ENCODE measurements at places on chromosomes 2 and 18.

- no peak for DNase-seq
These were observed 678.1 kb upstream of the SLC8A1 start for GRCh38 chr2:41129988-41130387.

DNA sequence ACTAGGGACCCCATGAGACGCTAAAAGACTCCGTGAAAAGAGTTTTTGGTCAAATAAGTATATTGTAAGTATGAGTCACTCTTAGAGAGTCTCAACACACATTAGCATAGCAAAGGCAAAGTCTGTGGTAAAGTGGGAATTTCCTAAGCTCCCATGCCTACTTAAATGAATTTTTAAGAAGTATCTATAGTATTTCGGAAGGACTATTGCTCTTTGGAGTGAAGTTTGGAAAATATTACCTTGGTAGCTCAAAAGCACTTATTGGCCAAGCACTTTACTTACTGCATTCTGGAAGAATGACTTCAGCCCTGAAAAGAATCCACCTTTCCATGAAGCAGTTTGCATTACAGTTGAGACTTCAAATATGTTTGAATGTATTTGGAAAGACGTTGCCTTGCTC, 57.1 kb downstream of the CAVIN2 start:
- DNase-seq: no peak

GRCh38 chr2:220966636-220967035, 605.5 kb downstream of the EPHA4 start:
- no peak for DNase-seq

- peak; percentile 91 for DNase-seq
These were observed 22.8 kb upstream of the DGKD start for GRCh38 chr2:233331536-233331935.

DNA sequence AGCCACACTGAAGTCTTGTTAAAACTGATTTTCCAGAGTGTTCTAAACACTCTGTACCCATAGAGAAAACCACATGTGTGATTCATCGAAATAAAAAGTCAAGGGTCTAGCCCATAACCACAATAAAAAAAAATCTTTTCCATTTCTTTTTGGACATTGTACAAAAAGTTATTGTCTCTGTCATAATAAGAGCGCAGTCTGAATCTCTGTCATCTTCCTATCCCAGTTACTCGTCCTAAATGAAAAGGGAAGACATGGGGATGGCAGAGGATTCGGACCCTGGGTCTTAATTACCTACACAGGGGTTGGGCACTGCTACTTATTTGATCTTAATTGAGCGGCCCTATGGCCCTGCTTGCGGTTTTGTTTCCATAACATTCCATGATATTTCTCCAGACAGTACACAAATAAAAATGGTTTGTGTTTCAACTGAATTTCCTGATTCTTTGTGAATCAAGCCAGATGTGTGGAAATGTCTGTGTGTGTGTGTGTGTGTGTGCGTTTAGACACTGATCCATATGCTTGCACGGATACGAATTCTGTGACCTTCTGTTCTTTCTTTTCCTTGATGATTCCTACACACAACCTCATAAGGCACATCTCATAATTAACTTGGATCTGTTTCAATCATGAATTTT, 133.4 kb upstream of the SPATS2L start:
- DNase-seq: no peak

GRCh38 chr2:119005051-119005450, 63.1 kb downstream of the MARCO start:
- DNase-seq: no peak

DNA sequence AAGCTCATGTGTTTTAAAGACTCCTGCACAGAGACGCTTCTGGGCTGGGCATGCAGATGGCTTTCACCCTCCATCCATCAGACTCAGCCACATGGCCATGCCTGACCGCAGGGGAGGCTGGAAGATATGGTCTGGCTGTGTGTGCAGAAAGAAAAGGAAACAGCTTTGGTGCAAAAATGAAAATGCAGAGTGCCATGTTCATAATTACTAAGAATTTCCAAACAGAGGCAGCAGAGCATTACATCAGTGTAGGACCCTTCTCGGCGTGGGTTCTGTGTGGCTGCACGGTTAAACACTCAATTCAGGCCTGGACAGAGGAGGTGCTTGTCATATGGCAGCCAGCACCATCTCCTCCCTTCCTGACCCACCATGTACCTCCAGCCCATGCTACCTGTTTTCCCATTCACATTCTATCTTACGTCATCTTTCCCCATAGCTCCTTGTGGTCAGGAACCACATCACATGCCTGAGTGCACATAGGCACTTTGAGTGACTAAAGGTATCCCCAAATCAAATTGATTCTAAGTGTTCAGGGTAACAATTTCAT, 200.3 kb upstream of the ID2 start:
- no peak for DNase-seq

- DNase-seq: no peak
These were observed 40.5 kb downstream of the COLEC12 start for GRCh38 chr18:459814-460593.

DNA sequence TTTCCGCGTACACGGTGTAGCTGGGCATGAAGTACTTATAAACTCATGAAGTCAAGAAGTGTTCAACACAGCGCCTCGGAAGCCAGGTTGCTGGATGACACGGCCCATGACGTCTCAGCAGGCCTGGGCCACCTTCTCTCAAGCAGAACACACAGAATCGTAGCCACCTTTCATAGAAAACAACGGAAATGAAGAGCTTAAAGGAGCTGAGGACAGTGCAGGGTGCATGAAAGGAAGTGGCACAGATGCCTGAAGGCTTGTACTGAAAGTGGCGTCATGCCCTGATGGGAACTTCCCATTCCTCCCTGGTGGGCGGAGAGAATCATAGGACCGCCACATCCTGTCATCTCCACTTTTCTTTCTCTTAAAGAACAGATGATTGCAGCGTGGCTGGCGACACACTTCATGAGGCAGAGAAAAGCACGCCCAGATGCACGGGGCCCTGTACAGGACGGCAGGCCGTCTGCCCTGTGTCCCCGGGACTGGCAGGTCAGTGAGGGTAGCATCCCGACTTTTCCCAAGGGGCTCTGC, 31.1 kb downstream of the HDAC4 start:
- peak; percentile 85 for DNase-seq

DNA sequence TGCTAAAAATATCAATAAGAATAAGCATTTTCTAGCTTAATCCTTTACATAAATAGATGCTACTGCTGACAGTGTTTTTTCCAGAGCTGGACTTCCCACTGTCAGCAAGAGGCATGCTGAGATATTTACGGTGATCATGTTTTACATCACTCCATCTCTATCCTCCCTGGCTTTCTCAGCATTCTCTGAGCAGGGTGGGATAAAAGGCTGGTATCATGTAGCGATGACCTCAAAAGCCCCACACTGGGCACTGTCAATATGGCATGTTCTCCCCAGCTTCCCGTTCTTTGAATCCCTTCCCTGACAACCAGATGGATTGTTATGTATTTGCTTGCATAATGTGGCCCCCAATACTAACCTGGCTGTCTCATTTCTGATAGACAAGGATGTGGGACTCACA, 83.2 kb upstream of the EPHA4 start:
- DNase-seq: no peak

DNA sequence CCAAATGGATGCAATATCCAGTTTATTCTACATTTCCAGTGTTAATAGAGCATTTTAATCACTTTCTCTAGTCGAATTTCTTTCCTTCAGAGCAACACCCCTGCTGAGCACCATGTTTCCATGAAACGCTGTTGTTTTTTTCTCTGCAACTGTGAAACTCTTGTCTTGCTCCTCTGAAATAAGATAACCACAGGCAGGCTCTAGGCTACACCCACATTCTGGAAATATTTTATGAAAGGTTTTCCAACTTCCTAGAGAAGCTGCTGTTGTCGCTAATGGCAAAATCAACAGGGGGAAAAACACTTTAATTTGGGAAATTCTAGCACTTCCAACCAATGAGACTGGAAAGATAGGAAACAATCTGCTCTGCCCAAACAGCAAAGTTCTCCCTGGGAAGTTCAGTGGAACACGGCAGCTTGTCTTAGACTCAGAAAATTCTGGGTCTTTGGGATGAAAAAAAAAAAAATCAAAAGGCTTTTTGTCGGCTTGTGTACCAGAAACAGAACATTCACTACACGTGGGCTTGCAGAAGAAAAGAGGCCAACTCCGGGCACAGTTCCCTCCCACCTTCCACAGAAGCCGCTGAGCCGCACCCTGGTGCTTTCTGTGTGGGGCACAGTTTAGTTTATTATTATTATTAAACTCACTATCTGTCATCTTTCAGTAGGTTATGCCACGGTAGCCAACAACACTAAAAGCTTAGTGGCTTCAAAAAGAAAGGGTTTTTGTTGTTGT, 98.7 kb downstream of the MMADHC start:
- no peak for DNase-seq

DNA sequence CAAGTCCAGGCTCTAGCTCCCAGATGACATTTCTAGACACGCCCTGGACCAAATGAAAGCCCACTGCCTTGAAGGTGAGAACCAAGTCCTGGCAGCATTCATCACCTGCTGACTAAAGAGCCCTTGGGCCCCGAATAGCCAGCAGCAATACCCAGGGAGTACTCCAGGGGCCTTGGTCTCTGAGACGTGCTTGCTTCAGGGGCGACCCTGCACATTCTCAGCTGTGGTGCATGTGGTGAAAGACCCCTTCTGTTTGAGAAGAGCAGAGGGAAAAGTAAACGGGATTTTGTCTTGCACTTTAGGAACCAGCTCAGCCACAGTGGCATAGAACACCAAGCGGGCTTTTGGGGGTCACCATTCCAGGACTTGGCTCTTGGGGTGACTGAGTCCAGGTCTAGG, 260.5 kb upstream of the MYT1L start:
- no peak for DNase-seq

GRCh38 chr18:75544051-75544481, 116.6 kb upstream of the SMIM21 start:
- no peak for DNase-seq

DNA sequence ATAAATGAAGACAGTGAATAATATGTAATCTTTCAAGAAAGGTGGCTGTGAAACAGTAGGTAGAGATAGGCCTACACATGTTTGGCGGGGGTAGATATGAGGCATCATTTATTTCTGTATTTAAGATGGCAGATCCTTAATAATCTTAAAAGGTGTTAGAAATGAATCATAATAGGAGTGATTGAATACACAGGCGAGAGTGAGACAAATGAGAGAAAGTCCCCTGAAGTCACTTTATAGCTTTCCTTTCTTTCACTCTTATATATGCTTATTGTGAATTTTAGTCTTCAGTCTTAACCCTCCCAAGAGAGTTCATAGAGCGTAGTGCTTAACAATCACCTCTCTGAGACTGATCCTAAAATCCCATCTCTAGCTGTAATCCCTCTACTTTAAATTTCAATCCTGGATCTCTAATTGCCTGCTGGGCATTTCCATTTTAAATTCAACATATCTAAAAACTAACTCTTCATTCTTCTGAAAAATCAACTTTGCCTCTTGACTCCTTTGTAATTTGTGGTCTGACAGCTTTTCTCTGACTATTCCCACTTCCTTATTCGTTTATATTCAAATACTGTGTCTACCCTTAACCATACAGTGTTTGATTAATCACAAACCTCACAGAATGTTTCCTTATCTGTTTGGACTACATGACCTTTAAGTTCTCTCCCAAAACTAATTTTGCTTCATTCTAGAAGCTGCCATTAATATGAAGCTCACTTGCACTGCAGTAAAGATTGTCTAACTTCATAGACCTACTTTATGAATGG, 463.7 kb upstream of the FSIP2 start:
- no peak for DNase-seq

- DNase-seq: no peak
These were observed 9.1 kb downstream of the WIPF1 start for GRCh38 chr2:174588463-174588862.

GRCh38 chr2:225534697-225535096, 135.2 kb downstream of the NYAP2 start:
- DNase-seq: no peak

GRCh38 chr2:207072571-207072970, 93.2 kb downstream of the KLF7 start:
- DNase-seq: no peak

DNA sequence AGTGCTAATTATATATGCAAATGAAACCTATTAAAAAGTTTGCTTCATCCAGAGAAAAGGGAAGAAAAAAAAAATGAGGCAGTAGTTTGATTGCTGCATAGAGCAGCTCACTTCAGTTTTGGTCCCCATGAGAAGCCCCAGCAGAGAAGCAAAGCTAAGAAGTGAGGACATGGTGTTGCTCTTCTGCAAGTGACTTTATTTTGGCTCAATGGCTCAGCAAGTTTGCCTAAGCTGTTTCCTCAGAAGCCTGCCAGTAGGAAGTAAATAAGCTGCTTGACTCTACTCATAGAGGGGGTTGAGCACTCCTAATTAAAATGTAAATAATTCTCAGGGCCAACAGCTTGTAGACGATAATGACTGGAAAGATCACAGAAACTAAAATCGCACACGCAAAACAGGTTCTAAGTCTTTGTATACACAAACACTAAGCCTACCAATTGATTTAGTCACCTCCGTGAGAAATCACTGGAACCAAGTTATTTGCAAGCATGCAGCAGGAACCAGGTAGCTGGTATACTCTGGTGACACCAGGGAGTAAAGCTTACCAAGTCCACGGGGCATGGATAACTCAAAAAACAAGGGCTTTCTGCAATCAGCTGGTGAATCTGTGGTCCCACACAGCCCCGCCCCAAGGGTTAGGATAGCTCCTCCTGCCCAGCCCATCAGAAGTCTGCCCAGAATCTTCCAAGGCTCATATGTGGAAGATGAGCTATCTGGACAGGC, 39.7 kb upstream of the NABP1 start:
- DNase-seq: no peak

GRCh38 chr18:332721-333510, 65.1 kb upstream of the THOC1 start:
- no peak for DNase-seq

- DNase-seq: no peak
These were observed 16.5 kb upstream of the PRLH start for GRCh38 chr2:237549643-237550415.

DNA sequence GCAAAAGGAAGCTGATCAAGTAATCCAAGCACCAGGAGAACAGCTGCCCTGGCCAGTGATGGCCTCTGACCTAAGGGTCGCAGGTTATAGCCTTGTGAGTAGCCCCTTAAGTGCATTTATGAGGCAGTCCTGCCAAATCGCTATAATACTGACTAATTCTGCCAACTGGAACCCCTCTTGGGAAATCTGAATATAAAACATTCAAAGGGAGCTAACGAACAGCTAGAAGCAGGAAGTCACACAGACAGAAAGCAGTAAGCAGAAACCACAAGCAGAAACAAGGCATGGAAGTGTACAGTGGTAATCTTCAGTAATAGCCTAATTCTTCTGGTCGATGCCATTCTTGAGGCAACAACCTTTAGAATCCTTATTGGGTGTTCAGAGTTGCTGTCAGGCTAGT, 521.3 kb downstream of the METTL4 start:
- no peak for DNase-seq

- no peak for DNase-seq
These were observed 836.9 kb upstream of the FANCL start for GRCh38 chr2:59077981-59078531.

GRCh38 chr2:24881158-24881557, 38.9 kb downstream of the ADCY3 start:
- DNase-seq: no peak

GRCh38 chr2:59882822-59883221, 670.6 kb downstream of the BCL11A start:
- no peak for DNase-seq

- DNase-seq: no peak
These were observed 22.2 kb downstream of the SPAG16 start for GRCh38 chr2:213306316-213306942.

GRCh38 chr2:98775146-98775986, 44.4 kb upstream of the MGAT4A start:
- no peak for DNase-seq

- no peak for DNase-seq
These were observed 77.0 kb downstream of the NCAPH start for GRCh38 chr2:96412307-96413258.

GRCh38 chr2:152730591-152731333, 12.3 kb downstream of the ARL6IP6 start:
- peak; percentile 27 for DNase-seq

GRCh38 chr2:39202639-39203369, 41.0 kb downstream of the CDKL4 start:
- no peak for DNase-seq

Data from CD4-positive, alpha-beta T cell treated with Interferon gamma for 1 hour (primary cell).